ENCODE measurements at places on chromosomes 1 and 21. TPM values are rescaled to one million over a fixed set of nuclear protein-coding genes. Genes with fewer than 3 reads are reported as not detected.

Gene AIRE
- not detected for total RNA-seq

Gene NEGR1
- under 0.01 TPM for total RNA-seq

Gene ZMPSTE24
- total RNA-seq, result 57.2 TPM

Gene NBPF8
- total RNA-seq, result 7.0 TPM

Gene TRIM17
- 3.1 TPM for total RNA-seq

Gene SLC9C2
- total RNA-seq, result not detected

Gene MATN1
- total RNA-seq, result not detected

Gene RALGPS2
- 24.9 TPM for total RNA-seq

Gene FAM3B
- not detected for total RNA-seq

Gene RUNX3
- total RNA-seq, result not detected

Gene KRTAP19-1
- not detected for total RNA-seq

Gene ILDR2
- total RNA-seq, result 0.79 TPM

Gene MDM4
- 25.9 TPM for total RNA-seq

Gene CA6
- total RNA-seq, result not detected

Gene KRTAP12-2
- total RNA-seq, result not detected

Gene THEM5
- total RNA-seq, result not detected

Gene CFAP45
- total RNA-seq, result 1.1 TPM

Gene CORT
- total RNA-seq, result 0.11 TPM

Gene ITLN1
- total RNA-seq, result not detected

Data from placental epithelial cell (primary cell).